ENCODE measurements at places on chromosomes 3 and 15. TPM values are rescaled to one million over a fixed set of nuclear protein-coding genes. Genes with fewer than 3 reads are reported as not detected.

The IQCF5 gene
- polyA plus RNA-seq: not detected

The SGO1 gene
- 2.2 TPM for polyA plus RNA-seq

The LRRC31 gene
- polyA plus RNA-seq: 26.4 TPM

The GRIP2 gene
- polyA plus RNA-seq: not detected

The VIPR1 gene
- polyA plus RNA-seq: 80.2 TPM

DNA sequence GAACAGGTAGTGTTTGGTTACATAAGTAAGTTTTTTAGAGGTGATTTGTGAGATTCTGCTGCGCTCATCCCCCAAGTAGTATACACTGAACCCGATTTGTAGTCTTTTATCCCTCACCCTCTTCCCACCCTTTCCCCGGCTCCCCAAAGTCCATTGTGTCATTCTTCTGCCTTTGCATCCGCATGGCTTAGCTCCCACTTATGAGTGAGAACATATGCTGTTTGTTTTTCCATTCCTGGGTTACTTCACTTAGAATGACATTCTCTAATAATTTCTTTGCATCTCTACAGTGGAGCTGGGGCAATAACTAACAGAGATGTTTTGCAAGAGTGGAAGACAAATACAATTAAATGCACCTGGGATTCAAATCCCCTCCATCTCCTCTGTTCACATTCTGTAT lies 93.2 kb downstream of the TP63 start:
- no peaks in the 10 kb centered on the region for H3K36me3 ChIP-seq
- no peaks in the 10 kb centered on the region for H3K4me1 ChIP-seq
- H3K27ac ChIP-seq: no peak overlapping the region
- no peaks in the 10 kb centered on the region for H3K27me3 ChIP-seq
- no peak overlapping the region for H3K4me3 ChIP-seq
- no peak for DNase-seq

DNA sequence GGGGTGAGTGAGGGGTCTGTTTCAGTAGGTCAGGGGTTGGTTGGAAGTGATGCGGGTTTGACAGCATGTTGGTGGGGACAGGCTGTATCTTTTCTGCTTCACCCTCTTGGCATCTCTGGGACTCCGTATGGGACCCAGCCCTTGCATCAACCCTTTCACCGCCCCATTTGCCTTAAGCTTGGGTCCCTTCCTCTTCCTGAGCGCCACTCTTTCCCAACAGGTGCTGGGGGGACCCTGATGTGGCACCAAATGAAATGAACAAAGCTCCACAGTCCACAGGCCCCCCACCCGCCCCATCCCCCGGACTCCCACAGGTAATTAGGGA lies 1.1 kb downstream of the EIF4G1 start:
- peaks cover 6% of the 10 kb centered on the region for H3K36me3 ChIP-seq
- peak overlapping the region; percentile 91 for H3K27ac ChIP-seq
- no peaks in the 10 kb centered on the region for H3K27me3 ChIP-seq
- peaks cover 15% of the 10 kb centered on the region for H3K4me1 ChIP-seq

DNA sequence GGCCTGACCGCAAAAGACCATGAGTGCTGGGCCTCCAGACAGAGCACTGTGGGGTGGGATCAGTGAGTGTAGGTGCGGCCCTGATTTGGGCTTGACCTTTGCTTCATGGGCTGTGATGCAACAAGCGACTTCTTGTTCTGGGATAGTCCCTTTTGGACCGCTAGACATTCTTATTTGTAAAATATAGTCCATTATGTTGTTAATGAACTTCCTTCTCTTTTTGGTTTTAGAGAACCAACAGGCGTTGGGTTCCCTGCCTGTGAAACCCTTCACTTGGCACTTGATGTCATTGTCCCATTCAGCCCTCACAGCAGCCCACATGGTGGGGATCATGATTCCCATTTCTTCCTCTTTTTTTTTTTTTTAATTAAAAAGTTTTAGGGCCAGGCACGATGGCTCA lies 15.8 kb upstream of the TRH start:
- DNase-seq: no peak
- H3K4me1 ChIP-seq: no peaks in the 10 kb centered on the region
- H3K4me3 ChIP-seq: no peak overlapping the region
- no peaks in the 10 kb centered on the region for H3K36me3 ChIP-seq
- H3K27me3 ChIP-seq: peaks cover 5% of the 10 kb centered on the region
- no peak overlapping the region for H3K27ac ChIP-seq

DNA sequence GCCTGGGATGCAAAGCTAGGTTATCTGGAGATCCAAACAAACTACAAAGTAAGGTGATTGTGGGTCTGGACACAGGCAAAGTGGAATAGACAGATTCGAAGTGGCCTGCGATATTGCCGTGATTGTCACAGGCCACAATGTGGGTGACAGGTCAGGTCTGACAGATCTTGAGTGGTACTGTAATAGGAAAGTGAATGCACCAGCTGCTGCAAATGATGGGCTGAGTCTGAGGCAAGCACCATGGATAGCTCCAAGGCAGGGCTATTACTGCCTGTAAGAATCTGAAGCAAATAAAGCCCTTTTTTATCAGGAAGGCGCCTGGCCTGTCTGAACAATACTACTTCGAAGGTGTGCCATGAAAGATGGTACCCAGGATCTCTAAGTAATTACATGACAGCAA lies 10.0 kb downstream of the ARMC8 start:
- H3K4me3 ChIP-seq: no peak overlapping the region
- H3K27ac ChIP-seq: peak overlapping the region; percentile 50
- peak; percentile 18 for DNase-seq
- no peaks in the 10 kb centered on the region for H3K4me1 ChIP-seq

GRCh38 chr3:30614373-30614772 lies 8.0 kb downstream of the TGFBR2 start:
- no peak overlapping the region for H3K4me3 ChIP-seq
- no peak for DNase-seq
- peaks cover 3% of the 10 kb centered on the region for H3K4me1 ChIP-seq
- H3K27ac ChIP-seq: no peak overlapping the region
- no peaks in the 10 kb centered on the region for H3K27me3 ChIP-seq

DNA sequence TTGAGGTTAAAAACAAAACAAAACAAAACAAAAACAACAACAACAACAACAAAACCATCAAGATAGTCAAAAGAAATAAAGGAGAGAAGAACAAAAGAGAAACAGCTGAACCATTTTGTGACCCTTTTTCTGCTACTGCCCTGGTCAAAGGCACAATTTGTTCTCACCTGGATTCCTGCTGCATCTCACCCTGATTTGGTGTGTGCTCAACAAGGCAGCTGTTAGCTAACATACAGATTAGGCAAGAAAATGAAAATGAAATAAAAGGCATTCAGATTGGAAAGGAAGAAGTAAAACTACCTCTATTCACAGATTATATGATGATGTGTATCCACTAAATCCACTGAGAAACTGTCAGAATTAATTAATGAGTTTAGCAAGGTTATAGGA lies 28.7 kb upstream of the XIRP1 start:
- no peaks in the 10 kb centered on the region for H3K36me3 ChIP-seq
- no peak overlapping the region for H3K4me3 ChIP-seq
- H3K4me1 ChIP-seq: no peaks in the 10 kb centered on the region
- peaks cover 5% of the 10 kb centered on the region for H3K27me3 ChIP-seq

DNA sequence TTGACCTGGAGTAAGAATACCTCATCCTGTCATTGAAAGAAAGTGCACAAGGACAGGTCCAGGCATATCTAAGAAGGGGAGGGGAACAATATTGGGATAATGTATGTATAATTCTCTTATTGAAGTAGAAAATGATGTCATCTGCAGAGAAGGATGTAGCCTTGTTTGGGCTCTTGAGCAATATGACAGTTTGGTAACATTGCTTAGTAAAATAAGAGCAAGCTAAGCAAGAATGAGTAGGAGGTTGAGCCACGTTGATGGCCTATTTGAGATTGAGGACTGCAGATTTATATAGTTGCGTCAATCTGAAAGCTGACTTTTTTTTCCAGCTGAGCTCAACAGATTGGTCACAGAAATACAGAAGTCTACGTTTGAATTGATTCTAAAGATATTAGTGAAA lies 145.2 kb downstream of the FILIP1L start:
- H3K4me3 ChIP-seq: no peak overlapping the region
- no peak overlapping the region for H3K27ac ChIP-seq
- no peak for DNase-seq

DNA sequence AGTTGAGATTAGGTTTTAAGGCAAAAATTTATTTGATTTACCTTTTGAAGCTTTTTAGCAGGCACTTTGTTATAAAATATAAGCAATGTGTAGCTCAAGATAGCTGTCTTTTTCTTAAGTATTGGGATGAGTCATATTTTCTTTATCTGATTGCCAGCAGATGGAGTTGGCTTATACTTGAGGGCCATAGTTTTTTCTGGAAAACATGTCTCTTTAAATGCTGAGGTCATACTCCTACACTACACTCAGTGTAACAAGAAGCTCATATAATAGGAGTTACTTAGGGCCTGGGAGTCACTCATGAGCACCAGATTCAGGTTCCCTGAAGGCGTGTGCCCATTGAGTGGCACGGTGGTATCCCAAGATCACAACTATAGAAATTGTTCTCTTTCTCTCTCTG lies 579.8 kb downstream of the EDEM1 start:
- DNase-seq: no peak
- no peak overlapping the region for H3K27ac ChIP-seq
- H3K4me3 ChIP-seq: no peak overlapping the region
- H3K4me1 ChIP-seq: no peaks in the 10 kb centered on the region
- H3K27me3 ChIP-seq: no peaks in the 10 kb centered on the region
- H3K36me3 ChIP-seq: no peaks in the 10 kb centered on the region

DNA sequence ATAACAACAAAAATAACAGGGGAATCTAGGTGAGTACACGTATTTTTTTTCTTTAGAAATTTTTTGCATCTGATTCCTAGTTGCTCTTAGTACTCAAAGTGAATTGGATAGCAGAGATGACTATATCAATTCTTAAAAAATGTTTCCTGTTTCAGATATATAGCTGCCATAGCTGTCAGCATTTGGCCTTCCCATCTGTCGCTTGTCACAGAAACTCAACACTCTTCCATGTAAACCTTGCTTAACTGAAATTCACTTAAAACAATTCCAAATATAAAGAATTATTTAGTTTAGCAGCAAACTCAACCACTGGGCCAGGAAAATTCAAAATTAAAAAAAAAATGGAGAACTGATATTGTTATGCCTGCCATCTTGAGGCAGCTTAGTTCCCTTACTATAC lies 807.5 kb downstream of the IGSF11 start:
- DNase-seq: no peak
- no peaks in the 10 kb centered on the region for H3K4me1 ChIP-seq
- H3K4me3 ChIP-seq: no peak overlapping the region
- H3K36me3 ChIP-seq: no peaks in the 10 kb centered on the region

DNA sequence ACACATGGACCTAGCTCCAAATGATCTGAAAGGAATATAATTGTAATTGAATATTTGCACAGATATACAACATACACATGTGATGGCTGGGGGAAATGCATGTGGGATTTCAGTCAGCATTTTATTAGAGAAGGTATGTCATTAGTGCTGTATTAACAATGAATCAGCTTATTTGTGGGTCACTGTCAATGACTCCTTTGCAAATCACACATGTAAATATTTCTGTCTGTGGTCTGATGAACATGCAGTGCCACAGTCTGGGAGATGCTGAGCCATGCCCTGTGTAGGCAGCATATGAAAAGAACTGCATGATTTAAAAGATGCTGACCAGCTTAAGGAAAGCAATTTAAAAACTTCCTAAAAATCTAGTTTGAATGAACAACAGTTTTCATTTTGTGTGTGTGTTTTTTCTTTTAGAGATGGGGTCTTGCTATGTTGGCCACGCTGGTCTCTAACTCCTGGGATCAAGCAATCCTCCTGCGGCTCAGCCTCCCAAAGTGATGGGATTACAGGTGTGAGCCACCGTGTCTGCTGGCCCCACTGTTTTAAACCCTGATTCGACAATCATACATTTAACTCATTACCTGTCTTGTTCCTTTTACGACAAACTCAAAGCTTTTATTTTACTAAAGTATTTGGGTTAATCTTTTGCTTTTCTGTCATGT lies 803 bp upstream of the B3GNT5 start:
- peaks cover 2% of the 10 kb centered on the region for H3K4me1 ChIP-seq
- H3K27me3 ChIP-seq: no peaks in the 10 kb centered on the region
- peak overlapping the region; percentile 100 for H3K27ac ChIP-seq
- H3K36me3 ChIP-seq: no peaks in the 10 kb centered on the region
- DNase-seq: no peak

GRCh38 chr3:163722405-163722804 lies 1355.9 kb downstream of the SI start:
- H3K4me3 ChIP-seq: no peak overlapping the region
- DNase-seq: no peak
- no peaks in the 10 kb centered on the region for H3K27me3 ChIP-seq
- no peaks in the 10 kb centered on the region for H3K36me3 ChIP-seq
- H3K4me1 ChIP-seq: no peaks in the 10 kb centered on the region

DNA sequence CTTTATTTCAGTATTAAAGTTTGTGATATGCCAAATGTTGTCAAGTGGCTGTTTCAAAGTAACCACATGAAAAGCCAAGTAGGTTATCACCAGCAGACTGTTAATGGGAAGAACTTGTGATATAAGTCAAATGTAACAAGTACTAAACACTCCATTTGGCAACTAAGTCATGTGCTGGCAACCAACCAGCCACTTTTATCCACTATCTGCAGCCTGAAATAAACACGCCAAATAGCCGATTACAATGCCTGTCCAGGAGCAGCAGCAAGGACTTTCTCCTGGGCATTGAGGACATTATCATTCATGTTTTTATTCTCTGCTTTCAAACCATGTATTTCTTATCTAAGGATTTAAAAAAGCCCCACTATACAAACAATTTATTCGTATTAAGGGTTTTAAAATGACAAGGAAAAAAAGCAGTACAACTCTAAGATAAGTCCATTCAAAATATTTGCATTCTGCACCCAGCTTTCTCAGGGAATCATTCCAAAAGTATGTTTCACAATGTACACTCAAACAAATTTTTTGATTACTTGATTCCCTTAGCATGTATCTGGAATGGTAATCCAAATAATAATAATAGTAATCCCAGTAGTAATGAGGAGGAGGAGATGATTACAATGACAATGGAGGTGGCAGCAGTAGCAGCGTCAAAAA lies 448.6 kb downstream of the ERC2 start:
- no peak for DNase-seq
- H3K4me1 ChIP-seq: no peaks in the 10 kb centered on the region
- no peaks in the 10 kb centered on the region for H3K36me3 ChIP-seq
- no peaks in the 10 kb centered on the region for H3K27me3 ChIP-seq
- H3K4me3 ChIP-seq: no peak overlapping the region
- H3K27ac ChIP-seq: no peak overlapping the region

DNA sequence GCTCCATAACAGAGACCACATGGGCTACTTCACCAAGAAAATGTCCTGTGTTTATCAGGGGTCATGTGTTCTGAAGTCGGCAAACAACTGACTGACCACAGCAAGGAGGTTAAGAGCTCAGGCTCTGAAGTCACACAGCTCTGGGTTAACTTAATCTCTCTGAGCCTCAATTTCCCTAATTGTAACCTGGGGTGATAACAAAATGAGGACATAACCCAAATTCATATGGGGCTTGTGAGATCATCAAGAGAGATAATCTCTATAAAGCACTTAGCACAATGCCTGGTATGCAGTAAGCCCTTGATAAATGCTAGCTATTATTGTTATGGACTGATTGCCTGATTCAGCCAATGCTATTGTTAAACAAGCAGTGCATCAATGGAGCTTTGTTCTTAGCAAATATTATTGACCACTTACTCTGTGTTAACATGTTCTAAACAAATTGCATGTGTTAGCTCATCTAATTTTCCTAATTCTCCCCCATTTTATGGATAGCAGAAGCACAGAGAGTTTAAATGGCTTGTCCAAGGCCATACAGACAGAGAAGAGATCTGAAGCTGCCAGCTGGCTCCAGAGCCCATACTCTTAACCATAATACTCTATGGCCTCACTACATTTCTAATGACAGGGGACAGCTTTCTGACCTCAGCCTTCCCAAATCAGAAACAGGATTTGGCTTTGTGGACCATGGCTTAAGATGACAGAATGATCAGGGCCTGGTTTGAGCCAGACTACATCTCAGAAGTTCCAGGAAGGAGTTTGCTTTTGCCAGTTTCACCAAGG lies 78.3 kb downstream of the SHQ1 start:
- no peaks in the 10 kb centered on the region for H3K4me1 ChIP-seq
- H3K4me3 ChIP-seq: no peak overlapping the region
- no peaks in the 10 kb centered on the region for H3K36me3 ChIP-seq
- no peaks in the 10 kb centered on the region for H3K27me3 ChIP-seq
- no peak for DNase-seq
